ENCODE measurements at places on chromosomes 6 and 20.
A peak's percentile ranks its signal among the peaks of the same experiment; 100 is the strongest.

DNA sequence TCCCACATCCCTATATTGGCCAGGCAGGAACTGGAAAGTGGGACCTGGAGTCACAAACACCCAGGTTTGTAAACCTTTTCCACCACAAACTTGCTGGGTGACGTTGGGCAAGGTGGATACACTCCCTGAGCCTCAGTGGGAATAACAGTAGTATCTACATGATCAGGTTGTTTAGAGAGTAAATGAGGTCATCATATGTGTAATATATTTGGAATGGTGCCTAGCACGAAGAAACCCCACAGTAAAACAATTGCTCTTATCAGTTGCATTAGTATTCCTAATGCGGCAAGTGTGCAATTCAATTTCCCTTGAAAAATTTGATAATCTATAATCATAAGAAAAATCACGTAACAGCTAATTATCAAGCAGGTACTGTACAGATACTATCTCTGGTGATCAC, 51.9 kb downstream of the HIVEP2 start:
- DNase-seq: no peak

DNA sequence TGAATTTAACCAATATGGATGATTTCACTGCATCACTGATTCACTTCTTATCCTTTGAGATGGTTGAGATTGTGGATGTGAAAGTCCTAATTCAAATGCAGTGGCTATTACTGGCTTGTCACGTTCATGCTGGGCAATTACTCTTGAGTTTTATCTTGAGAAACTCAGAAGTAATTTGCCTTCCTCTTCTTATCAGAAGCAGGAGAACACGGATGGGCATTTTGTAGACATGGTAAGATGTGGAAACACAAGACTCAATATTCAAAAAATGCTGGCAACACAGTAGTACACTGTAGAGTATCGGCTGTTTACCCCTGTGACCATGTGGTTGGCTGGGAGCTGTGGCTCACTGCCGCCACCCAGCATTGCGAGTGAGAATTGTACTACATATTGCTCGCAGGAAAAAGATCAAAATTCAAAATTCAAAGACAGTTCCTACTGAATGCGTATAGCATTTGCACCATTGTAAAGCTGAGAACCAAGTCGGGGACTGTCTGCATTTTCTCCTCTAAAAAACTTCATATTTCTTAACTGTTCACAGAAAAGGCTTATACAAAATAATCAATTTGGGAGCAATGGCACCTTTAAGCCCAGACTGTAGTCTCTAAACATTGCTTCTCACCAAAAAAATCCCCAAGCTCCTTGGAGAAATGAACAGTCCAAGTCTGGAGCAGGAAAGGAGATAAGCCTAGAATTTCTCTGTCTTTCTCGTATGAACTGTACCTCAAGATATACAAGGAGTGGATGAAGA, 61.9 kb upstream of the ELOVL5 start:
- DNase-seq: peak; percentile 53

GRCh38 chr6:15317934-15318902, 72.3 kb downstream of the JARID2 start:
- DNase-seq: peak; percentile 37

DNA sequence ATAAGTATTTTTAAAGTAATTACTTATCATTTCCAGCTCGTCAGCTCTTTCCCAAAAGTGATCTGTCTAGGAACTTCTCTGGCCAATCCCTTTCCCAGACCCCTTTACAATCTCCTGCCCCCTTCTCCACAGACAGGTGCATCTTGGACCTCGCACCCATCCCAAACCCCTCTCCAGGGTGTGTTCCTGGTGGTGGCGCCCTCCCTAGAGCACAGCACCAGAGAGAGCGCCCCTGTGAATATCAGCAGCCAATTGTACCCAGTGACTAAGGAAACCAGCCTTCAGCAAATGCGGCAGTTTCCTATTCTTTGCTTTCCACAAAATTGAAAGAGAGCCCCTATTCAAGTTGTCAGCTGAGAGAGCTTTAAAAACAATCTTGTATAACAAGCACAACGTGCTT, 157.7 kb downstream of the RNASET2 start:
- peak; percentile 30 for DNase-seq

- peak; percentile 76 for DNase-seq
These were observed 30.5 kb upstream of the RPP40 start for GRCh38 chr6:5034328-5034727.

DNA sequence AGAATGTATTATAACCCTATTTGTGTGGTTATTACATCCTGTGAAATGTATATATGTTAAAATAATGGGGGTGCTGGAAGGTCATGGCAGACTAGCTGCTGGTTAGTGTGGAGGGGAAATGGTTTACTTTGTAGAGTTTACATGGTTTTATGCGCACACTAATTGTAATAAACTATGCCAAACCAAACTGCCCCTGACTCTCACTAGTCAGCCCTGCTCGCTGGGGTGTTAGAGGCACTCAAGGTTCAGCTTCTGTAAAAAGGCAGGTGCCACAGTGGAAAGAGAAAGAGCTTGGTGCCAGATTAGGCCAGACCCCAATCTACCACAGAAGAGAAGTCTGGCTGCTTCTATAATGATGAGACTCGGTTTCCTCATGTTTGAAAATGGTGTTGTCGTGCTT, 52.7 kb downstream of the GOPC start:
- no peak for DNase-seq

DNA sequence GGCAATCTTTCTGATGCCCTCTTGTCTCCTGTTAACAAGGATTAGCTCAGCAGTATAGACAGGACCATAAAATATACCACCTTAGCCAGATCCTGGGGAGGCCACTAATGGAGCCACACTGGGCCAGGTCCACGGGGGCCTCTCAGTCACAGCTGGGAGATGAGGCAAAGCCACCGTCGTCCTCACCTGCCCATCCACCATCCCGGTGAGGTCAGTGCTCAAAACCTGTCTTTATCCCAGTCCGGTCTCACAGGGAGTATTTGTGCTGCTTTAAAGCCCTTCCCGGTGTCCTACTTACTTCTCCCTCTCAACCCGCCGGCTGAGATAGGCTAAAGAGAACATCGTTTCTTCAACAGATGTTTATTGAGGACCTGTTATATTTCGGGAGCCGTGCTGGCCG, 104.3 kb downstream of the EDN3 start:
- DNase-seq: no peak

DNA sequence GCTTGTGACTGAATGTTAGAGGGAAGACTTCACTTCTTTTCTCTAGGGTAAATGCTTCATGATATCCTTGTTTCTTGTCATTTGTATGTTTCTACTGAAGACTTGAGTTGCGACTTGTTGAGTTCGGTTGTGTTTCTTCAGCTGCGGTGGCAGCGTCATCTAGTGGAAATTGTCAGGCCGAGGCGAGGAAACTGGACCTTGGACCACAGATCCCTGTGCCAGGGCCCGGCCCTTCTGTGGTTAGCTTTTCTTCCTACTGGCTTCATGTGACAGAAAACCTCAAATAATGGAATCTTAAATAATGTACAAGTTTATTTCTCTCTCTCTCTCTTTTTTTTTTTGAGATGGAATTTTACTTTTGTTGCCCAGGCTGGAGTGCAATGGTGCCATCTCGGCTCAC, 12.4 kb downstream of the MTHFD1L start:
- no peak for DNase-seq

GRCh38 chr6:32112431-32112980, 3.4 kb upstream of the TNXB start:
- DNase-seq: no peak

DNA sequence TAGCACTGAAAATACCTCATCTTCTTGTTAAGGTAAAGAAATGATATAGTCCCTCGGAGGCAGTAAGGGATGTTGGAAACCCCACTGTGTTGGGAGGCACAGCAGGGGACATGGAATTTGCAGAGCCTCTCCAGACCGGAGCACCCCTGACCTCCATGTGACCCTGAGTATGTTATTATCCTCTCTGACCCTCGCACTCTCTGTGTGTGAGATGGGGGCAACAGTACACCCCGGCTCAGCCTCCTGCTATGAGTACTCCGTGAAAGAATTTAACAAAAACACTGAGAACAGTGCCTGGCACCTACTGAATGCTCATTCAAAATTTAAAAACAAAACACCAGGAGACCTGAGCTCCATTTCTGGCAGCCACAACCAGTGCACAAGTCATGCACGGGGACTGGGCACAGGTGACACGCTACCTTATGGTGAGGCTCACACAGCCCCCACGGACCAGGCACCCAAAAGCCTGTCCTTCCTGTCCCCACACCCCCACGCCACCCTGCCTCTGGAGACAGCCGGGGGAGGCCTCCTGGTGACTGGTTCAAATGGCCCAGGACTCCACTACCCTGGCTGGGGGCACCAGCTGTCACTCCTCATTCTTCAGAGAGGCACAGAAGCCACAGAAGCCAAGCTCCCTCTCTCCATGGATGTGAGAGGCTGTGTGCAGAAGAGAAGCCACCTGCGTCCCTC, 6.1 kb downstream of the NINL start:
- no peak for DNase-seq

GRCh38 chr6:14743474-14744211, 502.2 kb upstream of the JARID2 start:
- DNase-seq: peak; percentile 40

GRCh38 chr6:106136845-106137244, 50.7 kb downstream of the PRDM1 start:
- no peak for DNase-seq

DNA sequence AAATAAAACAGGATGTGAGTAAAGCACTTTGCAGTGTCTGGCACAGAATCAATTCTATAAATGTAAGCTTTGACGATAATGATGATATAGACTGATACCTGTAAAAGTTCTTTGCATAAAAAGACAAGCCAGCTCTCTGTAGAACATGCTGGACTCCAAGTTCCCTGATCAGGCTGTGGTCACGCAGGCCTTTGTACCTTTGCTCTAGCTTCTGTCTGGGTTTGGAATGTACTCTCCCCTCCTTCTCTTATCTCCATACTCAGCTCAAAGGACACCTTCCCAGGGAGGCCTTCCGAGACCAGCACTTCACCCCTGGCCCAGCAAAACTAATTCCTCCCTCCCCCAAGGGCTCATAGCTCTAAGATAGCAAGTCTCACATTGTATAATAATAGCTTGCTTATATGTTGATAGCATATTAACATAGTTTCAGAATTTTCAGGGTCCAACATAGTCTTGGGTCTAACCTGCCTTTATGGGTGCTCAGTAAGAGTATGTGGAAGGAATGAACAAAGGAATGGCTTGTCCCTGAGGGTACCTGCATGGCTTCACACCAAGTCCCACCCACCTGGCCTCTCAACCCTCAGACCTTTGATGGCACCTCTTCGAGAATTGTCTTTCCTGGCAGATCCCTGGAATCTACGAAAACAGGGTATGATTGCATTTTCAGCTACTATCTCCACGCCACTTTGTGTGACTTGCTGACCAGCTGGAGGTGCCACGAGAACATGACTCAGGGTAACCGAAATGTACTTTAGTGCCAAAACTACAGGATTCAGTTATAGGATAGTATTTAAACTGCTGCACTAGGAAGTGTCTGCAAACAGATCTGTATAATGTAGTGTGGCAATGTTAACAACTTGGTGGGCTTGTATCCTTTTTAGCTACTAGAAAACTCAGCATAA, 41.7 kb upstream of the PIM1 start:
- no peak for DNase-seq

DNA sequence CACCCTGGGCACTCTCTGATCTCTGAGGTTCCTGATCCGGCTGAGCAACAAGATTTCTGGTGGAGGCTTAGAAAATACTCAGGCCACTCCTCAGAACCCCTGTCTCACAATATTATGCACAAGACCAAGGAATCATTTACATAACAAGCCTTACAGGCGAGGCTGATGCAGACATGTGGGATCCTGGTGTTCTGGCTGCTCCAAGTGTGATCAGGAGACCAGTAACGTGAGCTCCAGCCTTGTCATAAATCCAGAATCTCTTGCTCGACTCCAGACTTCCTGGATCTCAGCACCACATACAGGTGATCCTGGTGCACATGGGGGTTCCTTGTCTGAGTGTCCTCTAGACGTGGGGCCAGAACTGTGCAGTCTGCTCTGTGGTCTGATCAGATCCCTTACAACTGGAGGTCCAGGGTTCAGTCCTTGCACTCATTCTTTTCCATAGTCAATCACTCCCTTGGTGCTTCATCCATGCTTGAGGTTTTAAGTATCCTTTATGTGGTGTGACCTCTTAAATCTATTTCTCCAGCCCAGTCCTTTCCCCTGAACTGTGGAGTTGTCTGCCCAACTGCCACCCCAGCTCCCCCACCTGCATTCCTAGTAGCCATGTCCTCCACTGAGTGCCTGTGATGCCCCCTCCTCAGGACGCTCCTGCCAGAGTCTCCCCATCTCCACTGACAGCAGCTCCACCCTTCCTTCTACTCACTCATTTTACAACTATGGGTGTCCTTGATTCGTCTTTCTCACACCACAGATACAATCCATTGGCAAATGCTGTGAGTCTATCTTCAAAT, 5.1 kb downstream of the HLA-C start:
- no peak for DNase-seq

GRCh38 chr20:32970115-32970972, 33.9 kb downstream of the SUN5 start:
- peak; percentile 1 for DNase-seq

- DNase-seq: no peak
These were observed 164.5 kb downstream of the CD83 start for GRCh38 chr6:14281811-14282660.

- no peak for DNase-seq
These were observed 12.1 kb downstream of the VAPB start for GRCh38 chr20:58401162-58401561.

DNA sequence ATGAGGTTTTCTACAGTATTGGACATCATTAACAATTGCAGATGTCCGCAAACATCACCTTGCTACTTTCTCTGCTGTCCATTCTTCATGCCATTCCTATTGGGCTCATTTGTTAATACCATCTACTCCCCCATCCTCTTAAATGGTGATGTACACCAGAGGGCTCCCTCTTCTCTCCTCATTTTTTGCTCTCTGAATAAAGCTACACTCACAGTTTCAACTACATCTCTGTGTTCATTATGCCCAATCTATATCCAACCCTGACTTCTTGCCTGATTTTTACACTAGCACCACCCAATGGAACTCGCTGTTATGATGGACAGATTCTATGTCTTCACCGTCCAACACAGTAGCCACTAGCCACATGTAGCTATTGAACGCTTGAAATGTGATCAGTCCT, 288.1 kb upstream of the ID4 start:
- DNase-seq: no peak

GRCh38 chr6:42846505-42846904, 32.9 kb upstream of the RPL7L1 start:
- no peak for DNase-seq

GRCh38 chr20:47209982-47210381, 146.5 kb downstream of the ZMYND8 start:
- DNase-seq: no peak

GRCh38 chr20:46307999-46308257, 370 bp downstream of the CDH22 start:
- no peak for DNase-seq

- peak; percentile 56 for DNase-seq
These were observed 19.5 kb downstream of the TMEM151B start for GRCh38 chr6:44289726-44290260.
